Stimulated activated CD4-positive, alpha-beta T cell treated with anti-CD3 and anti-CD28 coated beads, Interleukin-12 subunit alpha, Interleukin-12 subunit beta, amount 100 ng/mL, for 4 hours (primary cell): ENCODE measurements at places on chromosomes 3 and 15.

DNA sequence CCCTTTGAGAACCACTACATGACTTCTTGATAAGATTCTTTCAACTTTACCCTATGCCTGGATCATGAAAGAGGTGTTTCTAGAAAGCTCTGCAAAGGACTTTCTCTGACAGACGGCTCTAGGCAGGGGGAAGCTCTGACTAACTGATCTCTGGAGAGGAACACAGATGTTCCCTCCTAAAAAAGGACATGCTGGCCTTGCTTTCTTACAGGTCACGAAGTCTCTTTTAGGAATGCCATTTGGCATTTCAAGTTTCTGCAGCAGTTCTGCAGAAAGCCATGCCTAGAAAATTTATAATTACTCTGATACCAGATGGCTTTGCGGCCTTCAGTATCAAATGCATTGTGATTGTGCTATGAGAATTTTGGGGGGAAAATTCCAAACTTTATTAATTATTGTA is 275.4 kb upstream of the CTDSPL start:
- no peak for DNase-seq

DNA sequence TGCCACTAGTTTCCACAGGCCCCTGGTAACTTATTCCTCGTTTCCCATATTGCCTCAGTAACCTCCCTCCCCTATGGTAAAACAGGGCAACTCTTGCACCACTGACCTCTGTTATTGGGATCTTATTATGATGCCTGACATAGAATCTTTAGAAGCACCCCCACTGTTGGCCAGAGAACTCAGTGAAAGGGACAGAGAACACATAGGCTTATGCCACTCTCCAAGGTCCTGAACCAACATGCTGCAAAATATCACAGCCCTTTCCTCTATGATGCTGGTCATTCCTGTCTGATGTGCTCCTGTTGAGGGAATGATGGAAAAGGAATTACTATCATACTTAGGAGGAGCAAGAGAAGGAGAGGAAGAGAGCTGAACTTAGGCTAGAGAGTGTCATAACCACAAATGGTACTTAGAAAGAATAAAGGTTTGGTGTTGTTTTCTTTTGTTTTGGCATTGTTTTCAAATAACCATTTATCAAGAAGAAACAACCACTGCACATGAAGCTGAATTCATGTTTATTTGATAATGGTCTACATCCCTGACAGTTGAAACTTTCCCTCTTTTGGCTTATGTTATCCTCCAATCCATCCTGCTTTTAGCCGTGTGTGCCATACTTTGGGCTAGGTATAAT is 330.2 kb downstream of the EPHB1 start:
- no peak for DNase-seq

DNA sequence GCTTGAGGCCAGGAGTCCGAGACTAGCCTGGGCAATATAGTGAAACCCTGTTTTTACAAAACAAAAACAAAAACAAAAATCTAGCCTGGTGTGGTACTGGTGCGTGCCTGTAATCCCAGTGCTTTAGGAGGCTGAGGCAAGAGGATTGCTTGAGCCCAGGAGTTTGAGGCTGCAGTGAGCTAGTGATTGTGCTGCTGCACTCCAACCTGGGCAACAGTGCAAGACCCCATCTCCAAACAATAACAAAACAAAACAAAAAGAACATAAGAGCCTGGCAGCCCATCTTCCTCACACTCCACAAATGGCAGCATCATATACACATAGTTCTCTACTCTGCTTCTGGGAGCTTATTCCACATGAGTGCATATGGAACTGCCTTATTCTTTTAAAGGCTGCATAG is 2.2 kb upstream of the TRH start:
- DNase-seq, result no peak

GRCh38 chr15:31305796-31306425 is 20.7 kb upstream of the KLF13 start:
- no peak for DNase-seq

GRCh38 chr3:108931035-108931434 is 22.6 kb downstream of the GUCA1C start:
- DNase-seq, result no peak
